Stimulated activated CD8-positive, alpha-beta memory T cell treated with anti-CD3 and anti-CD28 coated beads, Interleukin-4, amount 100 ng/mL, for 1 hour (primary cell): ENCODE measurements at places on chromosomes 6 and 20.

DNA sequence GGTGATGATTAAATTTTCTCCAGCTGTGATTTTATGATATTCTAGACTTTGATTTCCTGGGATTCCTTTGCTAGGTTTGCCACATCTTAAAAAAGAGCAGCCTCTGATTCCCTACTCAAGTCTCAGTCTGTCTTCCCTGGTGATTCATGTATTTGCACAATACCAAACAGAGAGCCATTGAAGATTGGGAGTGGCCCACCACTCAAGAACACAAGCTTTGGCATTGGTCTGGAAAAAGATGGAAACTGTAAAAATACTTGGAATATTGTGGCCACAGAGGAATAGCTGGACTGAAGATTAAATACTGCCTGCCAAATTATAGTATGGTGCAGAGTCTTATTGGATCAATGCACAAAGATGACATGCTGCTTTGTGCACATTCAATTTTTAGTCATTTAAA lies 32.9 kb downstream of the PTCHD4 start:
- no peak for DNase-seq

DNA sequence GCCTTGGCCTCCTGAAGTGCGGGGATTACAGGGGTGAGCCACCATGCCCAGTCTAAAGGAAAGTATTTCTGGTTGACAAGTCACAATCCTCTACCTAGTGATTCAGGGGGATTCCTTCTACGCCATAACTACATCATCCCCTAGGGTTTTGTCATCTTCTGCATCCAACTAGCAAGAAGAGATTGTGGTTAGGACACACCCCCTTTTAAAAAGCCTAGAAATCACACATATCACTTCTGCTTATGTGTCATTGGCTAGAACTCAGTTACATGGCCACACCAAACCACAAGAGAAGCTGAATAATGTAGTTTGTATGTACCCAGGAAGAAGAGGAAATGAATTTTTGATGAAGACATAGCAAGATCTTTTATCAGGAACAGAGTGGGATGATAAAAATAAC lies 14.7 kb upstream of the CHD6 start:
- DNase-seq, result no peak

GRCh38 chr6:85641897-85642773 lies 551 bp downstream of the SYNCRIP start:
- peak; percentile 22 for DNase-seq

GRCh38 chr20:1707588-1708449 lies 50.2 kb upstream of the SIRPG start:
- no peak for DNase-seq

DNA sequence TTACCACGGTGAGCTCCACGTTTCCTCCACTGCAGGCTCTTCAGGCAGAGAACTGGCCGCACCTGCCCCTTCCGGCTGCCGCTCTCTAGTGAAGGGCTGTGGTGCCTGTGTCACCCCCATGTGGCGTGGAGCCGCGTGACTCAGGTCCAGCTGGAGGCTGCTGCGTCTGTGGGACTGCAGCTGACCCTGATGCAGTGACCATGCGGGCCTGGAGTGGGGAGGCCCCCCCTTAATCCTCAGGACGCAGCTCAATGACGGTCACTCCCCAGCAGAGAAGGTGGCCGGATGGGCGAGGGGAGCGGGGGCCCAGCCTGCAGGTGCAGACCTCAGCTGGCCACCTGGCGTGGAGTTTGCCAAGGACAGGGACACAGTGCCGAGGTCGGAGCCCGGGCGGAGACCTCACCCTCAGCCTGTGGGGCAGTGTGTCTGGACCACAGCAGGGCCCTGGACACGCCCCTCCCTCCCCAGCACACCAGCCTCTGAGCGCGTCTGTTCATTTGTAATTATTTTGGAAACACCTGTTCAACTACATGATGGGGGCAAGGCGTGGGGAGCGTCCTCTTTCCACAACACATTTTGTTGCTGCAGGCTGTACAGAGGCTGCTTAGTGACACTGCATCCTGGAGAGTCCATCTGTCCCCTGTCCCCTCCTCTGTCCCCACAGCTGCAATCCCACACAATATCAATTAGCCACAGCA lies 10.7 kb downstream of the BHLHE23 start:
- DNase-seq, result no peak

GRCh38 chr6:48766349-48766748 lies 655.4 kb upstream of the PTCHD4 start:
- DNase-seq, result no peak

GRCh38 chr6:137309078-137309762 lies 90.0 kb upstream of the IFNGR1 start:
- no peak for DNase-seq

DNA sequence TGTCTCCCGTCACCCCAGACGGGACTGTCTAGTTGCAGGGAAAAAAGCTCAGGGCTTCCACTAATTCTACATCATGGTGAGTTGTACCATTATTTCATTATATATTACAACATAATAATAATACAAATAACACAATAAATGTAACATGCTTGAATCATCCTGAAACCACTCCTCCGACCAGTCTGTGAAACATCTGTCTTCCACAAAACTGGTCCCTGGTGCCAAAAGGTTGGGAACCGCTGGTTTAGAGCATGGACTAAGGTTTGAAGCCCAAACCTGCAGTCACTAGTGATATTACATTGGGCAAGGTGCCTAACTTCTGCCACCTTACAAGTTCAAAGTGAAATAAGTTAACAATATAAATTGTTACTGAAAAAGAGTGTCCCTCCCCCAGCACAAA lies 175.7 kb downstream of the PDE10A start:
- no peak for DNase-seq

DNA sequence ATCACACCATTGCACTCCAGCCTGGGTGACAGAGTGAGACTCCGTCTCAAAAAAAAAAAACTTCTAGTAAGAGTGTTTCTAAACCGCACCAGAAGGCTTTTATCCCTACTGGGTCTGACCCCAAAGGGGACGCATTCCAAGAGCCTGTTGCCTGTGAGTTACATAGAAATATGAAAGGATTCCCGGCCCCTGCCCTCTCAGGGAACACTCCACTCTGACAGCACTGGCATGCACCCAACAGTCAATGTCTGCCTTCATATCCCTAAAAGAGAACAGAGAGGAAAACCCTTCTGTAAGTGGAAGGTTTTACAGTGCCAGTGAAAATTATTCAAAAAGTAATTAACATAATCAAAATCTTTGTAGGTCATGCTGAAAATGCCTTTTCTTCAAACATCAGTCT lies 117.1 kb upstream of the PTPRT start:
- no peak for DNase-seq

DNA sequence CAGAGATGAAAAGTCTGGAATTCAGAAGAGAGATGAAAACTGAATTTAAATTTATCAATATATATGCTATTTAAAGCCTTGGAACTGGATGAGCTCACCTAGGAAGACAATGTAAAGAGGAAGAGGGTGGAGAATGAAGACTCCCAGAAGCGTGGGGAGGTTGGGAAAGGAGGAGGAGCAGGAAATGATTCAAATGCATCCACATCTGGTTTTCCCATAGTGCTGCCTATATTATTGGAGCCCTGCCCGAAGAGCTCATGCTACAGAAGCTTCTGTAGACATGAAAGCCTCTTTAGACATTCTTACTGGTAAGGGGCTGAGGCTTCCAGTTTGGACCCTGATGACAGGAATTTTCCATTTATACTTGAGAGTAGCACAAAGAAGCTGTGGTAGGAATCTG lies 19.2 kb downstream of the PDE7B start:
- no peak for DNase-seq

DNA sequence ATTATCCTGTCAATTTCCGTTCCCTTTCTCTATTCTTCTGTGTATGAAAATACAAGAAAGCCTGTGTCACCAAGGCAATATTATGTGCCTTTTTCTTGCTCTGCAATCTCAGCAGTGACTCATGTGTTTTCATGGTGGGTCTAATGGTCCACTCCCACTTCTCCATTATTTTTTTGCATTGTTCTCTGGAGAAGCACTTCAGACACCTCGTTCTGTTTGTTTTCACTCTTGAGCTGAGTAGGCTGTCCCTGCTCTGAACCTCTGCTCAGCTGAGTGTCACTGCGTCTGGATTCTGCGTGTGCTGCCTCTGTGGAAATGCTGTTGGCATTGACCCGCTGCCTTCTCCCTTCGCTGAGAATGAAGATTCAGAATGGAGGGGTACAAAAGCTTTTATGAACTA lies 230.6 kb downstream of the TMEM242 start:
- DNase-seq, result no peak

- DNase-seq, result no peak
Observed at GRCh38 chr6:107342144-107342543, 117.2 kb downstream of the PDSS2 start.

- DNase-seq, result no peak
Observed at GRCh38 chr20:13219327-13220193, 1.5 kb upstream of the ISM1 start.

- DNase-seq, result no peak
Observed at GRCh38 chr6:20044883-20045282, 167.4 kb downstream of the MBOAT1 start.

DNA sequence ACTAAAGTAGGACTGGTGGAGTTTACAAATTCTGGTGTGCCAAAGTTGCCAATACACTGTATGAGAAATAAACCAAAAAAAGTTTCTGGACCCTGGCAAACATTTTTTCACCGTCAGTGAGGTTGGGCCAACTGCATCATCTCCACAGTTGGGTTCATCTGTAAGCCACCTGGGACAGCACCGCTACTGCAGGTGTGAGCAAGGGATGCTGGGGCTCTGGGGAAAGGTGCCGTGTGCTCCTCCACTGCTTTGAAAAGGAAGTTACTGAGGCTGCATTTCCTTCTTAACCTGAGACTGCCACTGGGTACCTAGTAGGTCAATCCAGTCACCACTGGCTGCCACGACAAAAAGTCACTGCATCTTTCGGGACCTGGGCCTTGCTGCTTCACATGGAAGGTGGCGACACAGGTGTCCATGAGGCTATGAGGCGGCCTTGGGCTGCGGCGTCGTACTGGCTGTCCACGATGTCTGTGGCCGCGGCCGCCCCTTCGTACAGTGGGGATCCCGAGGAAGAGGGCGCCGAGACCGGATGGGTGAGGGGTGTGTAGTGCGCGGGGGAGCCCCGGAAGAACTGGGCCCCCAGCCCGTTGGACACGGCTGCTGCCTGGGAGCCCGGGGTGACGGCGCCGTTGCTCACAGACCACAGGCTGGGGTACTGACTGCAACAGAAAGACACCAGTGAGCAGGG lies 9.6 kb downstream of the TBXT start:
- no peak for DNase-seq

- DNase-seq, result no peak
Observed at GRCh38 chr20:33947709-33948295, 45.9 kb upstream of the RALY start.

GRCh38 chr6:37987559-37987958 lies 168.0 kb downstream of the ZFAND3 start:
- no peak for DNase-seq

- DNase-seq, result no peak
Observed at GRCh38 chr6:37099442-37099841, 70.5 kb upstream of the PIM1 start.

DNA sequence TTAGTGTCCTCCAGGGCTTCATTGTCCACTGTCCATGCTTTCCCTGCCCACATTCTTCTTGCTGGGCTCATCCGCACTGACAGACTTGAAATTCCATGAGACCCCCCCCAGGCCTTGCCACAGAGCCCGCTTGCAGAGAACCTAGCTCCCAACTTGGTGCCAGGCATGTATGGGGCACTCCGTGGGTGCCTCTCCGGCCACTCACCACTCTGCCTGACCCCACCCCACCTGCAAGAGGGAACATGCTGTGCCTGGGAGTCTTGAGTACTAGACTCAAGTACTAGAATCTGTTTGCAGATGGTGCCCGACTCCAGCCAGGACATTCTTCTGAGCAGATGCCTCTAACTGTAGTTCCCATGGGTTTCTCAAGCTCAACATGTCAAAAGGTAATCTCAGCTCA lies 47.9 kb downstream of the TRERF1 start:
- DNase-seq, result no peak

GRCh38 chr6:2829253-2829652 lies 12.4 kb downstream of the SERPINB1 start:
- DNase-seq, result no peak

DNA sequence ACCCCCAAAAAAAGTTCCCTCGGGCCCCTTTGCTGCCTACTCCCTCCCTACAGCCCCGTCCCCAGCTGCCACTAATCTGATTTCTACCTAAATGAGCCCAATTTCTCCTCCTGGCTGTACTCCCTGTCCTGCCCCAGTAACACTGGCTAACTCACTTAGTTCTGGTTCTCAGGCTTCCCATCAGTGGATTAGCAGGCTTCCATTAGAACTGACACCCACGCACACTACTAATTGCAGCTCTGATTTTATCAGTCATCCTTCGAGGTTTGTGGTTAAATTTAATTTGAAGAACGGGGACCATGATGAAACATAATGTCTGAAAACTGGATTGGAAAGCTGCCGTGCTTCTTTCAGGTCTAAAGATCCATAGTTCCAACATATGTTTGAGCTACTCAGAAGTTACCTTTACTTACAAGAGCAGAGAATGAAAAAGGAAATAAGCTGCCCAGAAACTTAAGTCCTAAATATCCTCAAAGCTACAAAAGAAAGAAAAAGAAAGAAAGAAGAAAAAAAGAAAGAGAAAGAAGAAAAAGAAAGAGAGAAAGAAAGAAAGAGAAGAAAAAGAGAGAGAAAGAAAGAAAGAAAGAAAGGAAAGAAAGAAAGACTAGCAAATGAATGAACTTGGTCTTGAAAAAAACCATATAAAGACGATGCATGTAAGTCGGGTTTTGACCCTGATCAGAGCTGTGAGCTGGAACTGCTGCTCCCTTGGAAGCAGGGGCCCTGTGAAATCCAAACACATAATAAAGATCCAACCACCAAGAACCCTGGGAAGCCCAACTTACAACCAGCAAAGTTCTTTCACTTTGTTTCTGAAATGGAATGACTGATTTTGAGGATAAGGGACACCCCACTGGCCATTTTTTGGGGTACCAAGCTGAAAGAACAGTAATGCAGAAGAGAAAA lies 51.7 kb downstream of the CNKSR3 start:
- no peak for DNase-seq

- no peak for DNase-seq
Observed at GRCh38 chr6:20566109-20566508, 31.9 kb downstream of the CDKAL1 start.

GRCh38 chr6:36545767-36546307 lies 1.4 kb downstream of the STK38 start:
- no peak for DNase-seq

- DNase-seq, result no peak
Observed at GRCh38 chr6:160798625-160799024, 96.6 kb downstream of the PLG start.

DNA sequence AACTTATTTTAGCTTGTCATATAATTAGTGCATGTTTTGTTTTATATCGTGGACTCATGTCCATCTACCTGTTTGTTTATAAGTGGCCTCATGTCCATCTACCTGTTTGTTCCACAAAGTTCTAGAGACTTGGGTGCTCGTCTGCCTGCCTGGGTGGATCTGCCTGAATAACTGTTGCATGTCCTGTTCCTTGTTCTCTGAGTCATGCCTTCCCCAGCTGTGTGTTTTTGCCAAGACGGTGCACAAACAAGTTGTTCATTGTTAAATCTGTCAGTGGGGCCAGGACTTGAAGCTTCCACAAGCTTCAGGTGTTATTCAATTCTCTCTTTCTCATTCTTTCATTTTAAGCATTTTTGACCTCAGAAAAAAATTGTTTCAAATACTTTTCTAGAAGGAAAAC lies 358.0 kb upstream of the CITED2 start:
- DNase-seq, result no peak

- no peak for DNase-seq
Observed at GRCh38 chr20:42982218-42982617, 207.5 kb downstream of the PTPRT start.

- no peak for DNase-seq
Observed at GRCh38 chr6:166598441-166599138, 12.1 kb upstream of the RAMACL start.
